ENCODE measurements at places on chromosomes 7 and 10.

GRCh38 chr10:117860135-117860534, 186.6 kb downstream of the RAB11FIP2 start:
- no peak for DNase-seq

GRCh38 chr7:66739953-66740301, 606 bp upstream of the RABGEF1 start:
- DNase-seq, result no peak

GRCh38 chr7:47741984-47742383, 160.1 kb upstream of the TNS3 start:
- DNase-seq, result no peak

DNA sequence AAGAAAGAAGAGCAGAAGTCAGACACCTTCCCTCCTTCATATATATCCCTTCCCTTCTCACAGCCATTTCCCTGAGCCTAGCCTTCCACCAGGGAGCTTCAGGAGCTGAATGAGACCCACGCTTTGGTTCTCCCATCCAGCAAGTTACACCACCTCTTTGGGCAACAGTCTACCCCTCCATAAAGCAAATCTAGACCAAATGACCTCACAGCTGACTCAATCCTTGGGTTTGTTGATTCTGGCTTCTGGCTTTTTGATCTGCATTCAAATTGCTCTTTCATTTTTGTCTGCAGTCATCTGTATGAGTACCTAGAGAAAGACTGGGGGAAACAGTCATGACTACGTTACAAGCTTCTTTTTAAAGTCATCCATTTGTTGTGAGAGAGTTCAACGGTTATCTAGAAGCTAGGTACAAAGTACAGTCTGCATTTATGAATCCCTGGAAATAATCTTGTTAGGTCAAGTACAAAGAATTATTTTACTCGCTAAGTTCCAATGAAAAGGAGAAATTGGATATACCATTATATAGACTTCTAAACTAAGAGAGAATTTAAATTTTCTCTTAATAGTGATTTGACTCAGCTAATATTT, 86.3 kb downstream of the RAB11FIP2 start:
- DNase-seq, result no peak

DNA sequence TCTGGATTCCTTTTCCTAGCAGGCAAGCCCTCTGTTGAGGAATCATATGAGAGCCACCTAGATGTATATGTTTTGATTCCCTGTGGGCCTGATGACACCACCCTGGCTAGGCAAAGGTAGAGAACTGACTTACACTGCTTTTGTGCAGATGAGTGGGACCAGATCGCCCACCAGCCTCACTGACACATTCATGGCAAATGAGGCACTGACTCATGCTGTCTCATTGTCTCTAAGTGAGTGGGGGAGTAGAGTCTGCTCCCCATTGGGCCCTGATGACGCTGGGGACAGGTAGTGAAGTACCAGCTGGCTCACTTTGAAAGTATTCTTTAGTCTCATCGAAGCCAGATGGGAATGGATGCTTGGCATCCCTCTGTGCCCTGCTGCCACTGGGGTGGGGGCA, 326.3 kb downstream of the ABCA13 start:
- no peak for DNase-seq

- no peak for DNase-seq
Measured at GRCh38 chr10:5800782-5801181, 12.5 kb downstream of the GDI2 start.

- DNase-seq, result peak; percentile 16
Measured at GRCh38 chr7:135966341-135967043, 10.7 kb downstream of the MTPN start.

GRCh38 chr10:27568196-27569175, 64.4 kb downstream of the RAB18 start:
- DNase-seq, result no peak

DNA sequence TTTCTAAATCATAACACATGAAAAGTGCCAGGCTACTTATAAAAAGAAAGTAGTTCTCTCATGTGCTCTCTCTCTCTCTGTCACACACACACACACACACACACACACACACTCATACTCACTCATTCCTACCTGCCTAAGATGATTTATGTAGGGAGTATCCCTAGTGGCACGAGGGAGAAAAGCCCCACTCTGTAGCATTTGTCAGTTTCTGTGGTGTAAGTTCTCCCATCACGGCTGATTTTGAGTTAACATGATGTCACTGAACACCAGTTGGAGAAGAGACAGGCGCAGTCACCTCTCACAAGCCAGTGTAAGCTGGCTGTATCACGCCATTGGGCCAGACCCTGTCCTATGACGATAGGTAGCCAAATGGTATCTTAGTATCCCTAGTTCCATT, 395.4 kb downstream of the SFMBT2 start:
- DNase-seq, result no peak

GRCh38 chr10:32941357-32941756, 16.7 kb downstream of the ITGB1 start:
- DNase-seq, result no peak

GRCh38 chr7:141003172-141004065, 11.3 kb downstream of the MRPS33 start:
- DNase-seq, result no peak

GRCh38 chr7:12727455-12728191, 40.2 kb downstream of the ARL4A start:
- no peak for DNase-seq

DNA sequence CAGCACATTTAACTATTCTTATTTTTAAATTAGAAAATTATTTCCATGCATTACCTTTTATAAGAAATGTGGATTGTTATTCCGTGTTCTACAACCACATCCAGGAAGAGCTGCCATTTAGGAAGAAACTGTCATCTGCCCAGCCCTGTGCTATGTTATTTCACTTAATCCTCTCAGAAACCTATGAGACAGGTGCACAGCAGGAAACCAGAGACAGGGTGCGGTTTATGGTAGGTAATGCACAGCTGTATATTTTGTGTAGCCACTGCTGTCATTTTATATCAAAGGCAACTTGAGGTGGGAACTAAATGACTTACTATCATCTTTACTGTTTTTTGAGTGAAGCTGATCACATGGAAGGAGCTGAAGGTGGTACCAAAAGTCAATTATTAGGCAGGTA, 232.3 kb downstream of the MAGI2 start:
- no peak for DNase-seq

GRCh38 chr7:16954321-16954720, 72.5 kb upstream of the AGR3 start:
- DNase-seq, result no peak
